ENCODE measurements at places on chromosomes 11 and 22. TPM values are rescaled to one million over a fixed set of nuclear protein-coding genes. Genes with fewer than 3 reads are reported as not detected.

- H3K27ac ChIP-seq, result peak overlapping the region; percentile 74
- H3K36me3 ChIP-seq, result no peaks in the 10 kb centered on the region
- DNase-seq, result no peak
Measured at GRCh38 chr11:11622340-11622706, 518 bp upstream of the GALNT18 start.

- H3K27me3 ChIP-seq, result no peaks in the 10 kb centered on the region
- peak overlapping the region; percentile 12 for H3K4me3 ChIP-seq
- DNase-seq, result no peak
Measured at GRCh38 chr11:114080219-114080618, 20.7 kb downstream of the ZBTB16 start.

DNA sequence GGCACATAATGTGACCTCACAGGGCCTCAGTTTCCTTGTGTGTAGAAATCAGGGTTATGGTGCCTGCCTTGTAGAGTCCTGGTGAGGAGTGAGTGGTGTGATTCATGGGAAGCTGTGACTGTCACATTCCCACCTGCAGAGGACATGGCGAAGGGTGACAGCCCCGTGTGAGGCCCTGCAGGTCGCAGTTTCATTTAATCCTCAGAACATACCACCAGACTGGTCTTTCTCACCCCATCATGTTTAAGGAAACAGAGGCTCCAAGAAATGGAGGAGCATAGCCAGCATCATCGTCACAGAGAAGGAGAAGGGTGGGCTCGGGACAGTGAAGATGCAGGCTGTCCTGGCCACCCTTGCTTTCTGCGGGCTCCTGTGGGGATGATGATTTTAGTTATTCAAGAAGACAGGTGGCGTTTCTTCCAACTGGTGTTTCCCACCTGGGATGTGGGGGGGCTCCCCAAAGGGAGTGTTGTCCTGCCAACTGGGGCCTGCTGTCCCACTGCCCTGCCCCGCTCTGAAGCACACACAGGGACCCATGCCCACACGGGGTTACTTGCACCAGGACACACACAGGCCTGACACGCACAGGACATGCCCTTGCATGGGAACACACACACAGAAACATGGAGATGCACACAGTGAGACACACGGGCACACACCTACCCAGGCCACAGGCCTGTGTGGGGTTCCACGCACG is 100.2 kb downstream of the BCR start:
- H3K27me3 ChIP-seq, result no peaks in the 10 kb centered on the region
- H3K4me1 ChIP-seq, result peaks cover 13% of the 10 kb centered on the region
- H3K36me3 ChIP-seq, result no peaks in the 10 kb centered on the region
- H3K4me3 ChIP-seq, result no peak overlapping the region

GRCh38 chr11:69035150-69035945 is 13.4 kb upstream of the TPCN2 start:
- H3K27me3 ChIP-seq, result no peaks in the 10 kb centered on the region
- peak overlapping the region; percentile 62 for H3K27ac ChIP-seq
- no peaks in the 10 kb centered on the region for H3K4me1 ChIP-seq
- no peaks in the 10 kb centered on the region for H3K36me3 ChIP-seq
- no peak overlapping the region for H3K4me3 ChIP-seq

DNA sequence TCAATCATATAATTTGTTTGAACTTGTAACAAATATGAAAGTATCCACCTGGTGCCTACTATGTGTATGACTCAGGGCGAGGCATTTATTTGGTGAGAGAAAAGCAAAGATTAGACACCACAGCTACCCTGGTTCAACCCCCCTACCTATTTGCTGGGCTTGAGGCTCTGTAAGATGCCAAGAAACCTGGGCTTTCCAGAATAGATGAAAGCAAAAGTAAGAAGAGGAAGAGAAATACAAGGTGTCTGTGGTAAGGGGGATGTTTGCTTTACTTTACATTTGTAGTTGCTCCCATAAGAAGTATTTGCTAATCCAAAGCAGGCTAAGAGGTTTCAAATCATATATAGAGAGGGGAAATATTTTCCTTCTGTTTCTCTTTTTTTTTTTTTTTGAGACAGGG is 61.7 kb downstream of the DDI1 start:
- H3K4me1 ChIP-seq, result no peaks in the 10 kb centered on the region
- H3K27me3 ChIP-seq, result no peaks in the 10 kb centered on the region
- H3K36me3 ChIP-seq, result no peaks in the 10 kb centered on the region
- no peak for DNase-seq
- no peak overlapping the region for H3K4me3 ChIP-seq

DNA sequence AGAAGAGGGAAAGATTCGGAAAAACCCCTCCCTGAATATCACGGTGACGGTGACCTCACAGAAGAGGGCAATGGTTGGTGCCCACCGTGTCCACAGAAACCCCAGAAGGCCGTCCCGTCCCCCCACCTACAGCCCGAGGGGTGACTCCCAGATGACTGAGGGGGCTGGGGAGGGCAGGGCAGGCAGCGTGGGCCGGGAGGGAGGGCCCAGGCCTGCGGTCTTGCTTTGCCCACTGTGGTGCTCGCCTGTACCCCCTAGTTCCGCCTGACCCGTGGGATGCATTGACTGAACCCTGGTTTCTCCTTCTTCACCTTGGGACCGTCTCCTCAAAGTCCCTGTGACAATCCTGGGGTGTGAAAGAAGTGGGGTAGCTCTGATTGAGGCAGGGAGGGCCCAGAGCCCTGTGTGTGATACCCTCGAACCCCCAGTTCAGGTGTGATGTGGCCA is 526.7 kb downstream of the BRD1 start:
- no peaks in the 10 kb centered on the region for H3K36me3 ChIP-seq
- no peaks in the 10 kb centered on the region for H3K4me1 ChIP-seq
- no peak for DNase-seq

GRCh38 chr22:41781507-41781906 is 19.0 kb upstream of the CCDC134 start:
- peak overlapping the region; percentile 11 for H3K4me3 ChIP-seq
- H3K4me1 ChIP-seq, result no peaks in the 10 kb centered on the region
- H3K27ac ChIP-seq, result no peak overlapping the region
- DNase-seq, result no peak

- H3K27ac ChIP-seq, result no peak overlapping the region
- H3K27me3 ChIP-seq, result peaks cover 29% of the 10 kb centered on the region
- H3K4me1 ChIP-seq, result no peaks in the 10 kb centered on the region
Measured at GRCh38 chr22:49334976-49335375, 492.7 kb downstream of the BRD1 start.

The MAP6 gene
- total RNA-seq, result 5.0 TPM

GRCh38 chr11:113673550-113674396 is 32.3 kb downstream of the TMPRSS5 start:
- no peak for DNase-seq
- H3K36me3 ChIP-seq, result no peaks in the 10 kb centered on the region
- no peaks in the 10 kb centered on the region for H3K27me3 ChIP-seq
- H3K27ac ChIP-seq, result no peak overlapping the region
- H3K4me3 ChIP-seq, result no peak overlapping the region

DNA sequence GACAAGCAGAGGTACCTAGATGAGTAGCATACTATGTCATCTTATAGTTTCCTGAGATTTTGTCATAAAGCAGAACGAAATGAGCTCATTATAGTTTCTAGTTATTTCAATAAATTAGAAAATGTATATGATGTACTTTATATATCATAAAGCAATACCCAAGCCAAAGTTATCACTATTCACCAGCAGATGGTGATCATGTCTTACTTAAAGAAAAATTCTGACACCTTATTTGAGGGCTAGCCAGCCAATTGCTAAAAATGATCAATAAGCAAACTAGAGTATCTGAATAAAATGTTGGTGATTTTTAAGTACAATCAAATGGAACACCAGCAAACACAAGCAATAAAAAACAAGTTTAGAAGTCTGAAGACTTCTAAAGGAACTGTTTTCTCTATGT is 44.1 kb downstream of the RSF1 start:
- no peak overlapping the region for H3K4me3 ChIP-seq
- no peak overlapping the region for H3K27ac ChIP-seq
- H3K27me3 ChIP-seq, result no peaks in the 10 kb centered on the region
- no peaks in the 10 kb centered on the region for H3K36me3 ChIP-seq
- H3K4me1 ChIP-seq, result no peaks in the 10 kb centered on the region

- H3K27ac ChIP-seq, result no peak overlapping the region
- no peaks in the 10 kb centered on the region for H3K36me3 ChIP-seq
Measured at GRCh38 chr11:78414321-78415051, 3.1 kb downstream of the GAB2 start.
